ENCODE measurements at places on chromosomes 16 and 17. TPM values are rescaled to one million over a fixed set of nuclear protein-coding genes. Genes with fewer than 3 reads are reported as not detected.

Gene NUPR1
- not detected for total RNA-seq

Gene ACBD4
- 8.6 TPM for total RNA-seq

Gene MT1H
- 3.3 TPM for total RNA-seq

Gene GLTPD2
- not detected for total RNA-seq

Gene CLEC3A
- total RNA-seq = not detected

Gene CAMTA2
- total RNA-seq = 107 TPM

Gene NHLRC4
- total RNA-seq = 0.54 TPM

Gene LITAFD
- total RNA-seq = not detected

Gene RTN4RL1
- total RNA-seq = 0.80 TPM

Gene PDK2
- total RNA-seq = 12.9 TPM

Gene SLC25A11
- total RNA-seq = 89.3 TPM

Gene PPP1R9B
- total RNA-seq = 52.0 TPM

Gene HLF
- total RNA-seq = 0.19 TPM

Gene AKTIP
- 26.6 TPM for total RNA-seq

Gene SLC16A5
- total RNA-seq = 2.1 TPM

Gene SRCIN1
- total RNA-seq = 0.42 TPM

Gene C16orf54
- total RNA-seq = 19.1 TPM

Gene SLFN14
- total RNA-seq = 0.10 TPM

Gene SOCS7
- 18.2 TPM for total RNA-seq

Gene PYDC1
- not detected for total RNA-seq

Gene ABI3
- total RNA-seq = 54.9 TPM

Gene OR2C1
- not detected for total RNA-seq

Gene ENO3
- 30.7 TPM for total RNA-seq

Gene CCL11
- not detected for total RNA-seq

Gene RAC3
- total RNA-seq = 5.1 TPM

Gene KRT39
- not detected for total RNA-seq

Gene USP36
- total RNA-seq = 126 TPM

Gene SLFN11
- 37.9 TPM for total RNA-seq

Gene PRAC1
- total RNA-seq = not detected

Gene NPIPA2
- total RNA-seq = 1.3 TPM

Gene TP53
- 137 TPM for total RNA-seq

Gene PRSS27
- total RNA-seq = 1.9 TPM

Gene PPP1R1B
- not detected for total RNA-seq

Gene SLC16A13
- total RNA-seq = 5.2 TPM

Gene KRT28
- total RNA-seq = not detected

Gene GP2
- total RNA-seq = not detected

Gene LGALS9B
- total RNA-seq = not detected

Gene TAT
- total RNA-seq = not detected

Gene ZP2
- total RNA-seq = not detected

Gene CDR2
- 31.6 TPM for total RNA-seq

Gene NPIPA8
- total RNA-seq = 8.6 TPM

Gene KCNJ2
- total RNA-seq = not detected

Gene LRRC46
- total RNA-seq = 0.68 TPM

Gene GNGT2
- total RNA-seq = 28.4 TPM

Gene LRRC37A
- 1.5 TPM for total RNA-seq

Gene NOB1
- total RNA-seq = 152 TPM

Gene HAS3
- 0.74 TPM for total RNA-seq

Gene KAT2A
- total RNA-seq = 51.6 TPM

Gene LPCAT2
- total RNA-seq = 0.08 TPM

Gene CMIP
- total RNA-seq = 28.1 TPM

All from activated naive CD8-positive, alpha-beta T cell treated with anti-CD3 and anti-CD28 coated beads for 36 hours (primary cell).